ENCODE measurements at places on chromosomes 16 and 17. TPM values are rescaled to one million over a fixed set of nuclear protein-coding genes. Genes with fewer than 3 reads are reported as not detected.

- no peak for DNase-seq
Observed at GRCh38 chr16:78836802-78837491, 737.5 kb downstream of the WWOX start.

DNA sequence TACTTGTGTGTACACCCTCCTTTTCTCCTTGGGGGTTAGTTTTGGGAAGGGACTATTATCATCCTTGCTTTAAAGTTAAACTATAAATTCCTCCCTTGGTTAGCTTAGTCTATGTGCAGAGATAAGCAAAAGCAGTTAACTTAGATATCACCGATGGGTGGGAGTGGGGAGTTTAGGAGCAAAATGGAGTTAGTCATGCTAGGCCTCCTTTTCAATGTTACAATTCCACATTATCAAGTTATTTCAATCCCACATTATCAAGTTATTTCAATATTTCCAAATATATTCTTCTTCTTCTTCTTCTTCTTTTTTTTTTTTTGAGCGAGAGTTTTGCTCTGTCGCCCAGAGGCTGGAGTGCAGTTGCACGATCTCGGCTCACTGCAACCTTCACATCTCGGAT lies 1.7 kb upstream of the BCAS3 start:
- no peak for DNase-seq

GRCh38 chr17:17028878-17029535 lies 13.2 kb upstream of the MPRIP start:
- no peak for DNase-seq

- no peak for DNase-seq
Observed at GRCh38 chr16:85348911-85349334, 236.7 kb upstream of the CIBAR2 start.

DNA sequence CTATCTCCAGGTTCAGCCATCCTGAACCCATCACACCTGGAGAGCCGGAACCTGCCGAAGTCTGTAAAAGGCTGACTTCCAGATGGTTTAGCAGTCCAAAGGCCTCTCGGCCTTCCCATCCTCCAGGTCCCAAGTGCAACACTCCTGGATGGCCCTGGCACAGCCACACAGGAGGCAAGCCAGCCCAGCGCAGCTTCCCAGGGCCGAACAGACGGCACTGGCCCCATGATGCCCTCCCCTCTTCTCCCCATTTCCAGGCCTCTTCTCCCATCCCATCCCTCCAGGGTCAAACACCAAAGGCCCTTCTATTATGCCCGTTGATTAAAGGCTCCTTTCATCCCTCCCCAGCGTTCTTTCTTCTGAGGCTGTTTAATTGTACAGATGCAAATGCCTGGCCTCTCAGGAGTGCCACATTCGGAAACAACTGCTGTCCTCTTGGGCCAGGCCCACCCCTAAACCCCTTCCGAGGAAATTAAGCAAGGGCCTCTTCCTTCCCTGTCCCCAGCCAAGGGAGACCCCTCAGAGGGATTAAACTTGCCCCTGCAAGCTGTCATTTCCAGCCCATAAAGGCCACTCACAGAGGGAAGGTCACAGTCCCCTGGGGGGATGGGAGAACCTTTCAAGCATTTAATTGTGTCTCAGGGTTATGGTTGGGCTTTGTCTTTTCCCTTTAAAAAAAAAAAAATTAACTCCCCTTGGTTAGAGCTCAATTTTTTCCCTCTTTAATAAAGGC lies 30.8 kb downstream of the AXIN2 start:
- DNase-seq: no peak

- no peak for DNase-seq
Observed at GRCh38 chr17:43431714-43432523, 33.1 kb downstream of the ARL4D start.

DNA sequence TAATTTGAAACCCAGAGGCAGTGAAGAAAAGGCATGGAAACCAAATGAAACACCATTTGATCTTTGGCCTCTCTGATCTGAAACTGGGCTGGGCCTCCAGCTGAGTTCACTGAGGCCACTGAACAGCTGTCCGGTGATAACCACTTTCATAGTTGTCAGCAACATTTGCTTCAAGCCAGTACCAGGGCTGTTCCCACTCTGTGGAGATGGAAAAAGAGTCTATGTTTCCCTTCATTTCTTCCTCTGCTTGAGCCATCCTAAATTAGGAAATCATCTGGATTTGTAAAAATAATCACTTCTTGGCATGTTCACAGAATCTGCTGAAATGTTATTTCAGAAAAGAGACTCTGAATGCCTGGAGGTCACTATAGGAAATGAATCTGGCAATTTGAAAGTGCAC lies 119.3 kb downstream of the STX8 start:
- no peak for DNase-seq

- no peak for DNase-seq
Observed at GRCh38 chr16:73232555-73233328, 184.8 kb upstream of the ZFHX3 start.

DNA sequence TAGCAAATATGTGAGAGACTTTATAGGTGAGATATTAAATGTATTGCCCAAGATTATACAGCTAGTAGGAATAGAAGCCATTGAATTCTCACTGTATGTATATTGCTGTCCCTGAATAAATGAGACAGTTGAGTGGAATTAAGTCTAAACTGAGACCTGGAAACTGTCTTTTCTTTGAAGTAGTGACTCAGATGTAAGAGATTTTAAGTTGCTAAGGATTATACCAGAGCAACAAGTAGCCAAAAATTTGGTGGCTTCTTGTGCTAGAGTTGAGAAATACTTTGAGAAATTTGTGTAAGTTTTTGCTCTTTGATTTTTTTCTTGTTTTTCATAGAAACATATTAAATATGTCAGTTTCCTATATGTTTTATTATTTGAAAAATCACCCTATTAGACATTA lies 58.7 kb downstream of the TANC2 start:
- DNase-seq: no peak

The EFNB3 gene
- 0.08 TPM for total RNA-seq

The MYH3 gene
- total RNA-seq: 4.1 TPM

DNA sequence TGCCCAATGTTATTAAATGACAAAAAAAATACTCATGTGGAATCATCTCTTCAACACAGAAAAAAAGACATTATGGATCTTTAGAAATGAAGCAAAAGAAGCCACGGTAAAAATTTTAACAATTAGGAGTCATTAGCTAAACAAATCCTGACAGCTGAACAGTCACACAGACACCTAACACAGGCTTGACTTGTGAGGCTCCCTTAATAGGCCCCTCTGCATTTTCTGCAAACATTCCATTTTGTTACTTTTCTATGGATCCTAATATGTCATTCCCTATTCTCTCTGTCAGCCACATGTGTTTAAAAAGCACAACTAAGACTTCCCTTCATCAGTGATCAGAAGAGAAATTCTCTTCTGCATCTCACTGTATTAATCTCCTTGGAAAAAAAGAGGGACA lies 1331.5 kb downstream of the CDH8 start:
- DNase-seq: no peak

The ADAM11 gene
- 0.41 TPM for total RNA-seq

GRCh38 chr16:65713181-65713808 lies 591.4 kb upstream of the CDH11 start:
- DNase-seq: no peak

DNA sequence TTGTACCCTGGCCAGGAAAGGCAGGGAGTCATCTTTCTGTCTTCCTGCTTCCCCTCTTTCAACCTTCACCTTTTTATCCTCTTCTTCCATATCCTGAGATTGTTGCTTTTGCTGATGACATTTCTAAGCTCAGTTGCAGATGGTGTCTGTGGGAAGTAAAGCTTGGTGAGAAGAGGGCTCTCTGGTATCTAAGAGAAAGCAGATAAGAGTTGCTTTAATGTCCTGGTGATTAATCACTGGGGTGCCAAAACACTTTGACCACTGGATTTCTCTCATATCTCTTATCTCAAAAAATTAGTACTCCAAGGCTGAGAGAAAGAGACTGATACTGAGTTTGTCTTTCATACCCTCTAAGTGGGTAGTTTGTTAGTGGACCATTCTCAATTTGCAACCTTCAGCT lies 71.3 kb downstream of the NEUROD2 start:
- DNase-seq: no peak

DNA sequence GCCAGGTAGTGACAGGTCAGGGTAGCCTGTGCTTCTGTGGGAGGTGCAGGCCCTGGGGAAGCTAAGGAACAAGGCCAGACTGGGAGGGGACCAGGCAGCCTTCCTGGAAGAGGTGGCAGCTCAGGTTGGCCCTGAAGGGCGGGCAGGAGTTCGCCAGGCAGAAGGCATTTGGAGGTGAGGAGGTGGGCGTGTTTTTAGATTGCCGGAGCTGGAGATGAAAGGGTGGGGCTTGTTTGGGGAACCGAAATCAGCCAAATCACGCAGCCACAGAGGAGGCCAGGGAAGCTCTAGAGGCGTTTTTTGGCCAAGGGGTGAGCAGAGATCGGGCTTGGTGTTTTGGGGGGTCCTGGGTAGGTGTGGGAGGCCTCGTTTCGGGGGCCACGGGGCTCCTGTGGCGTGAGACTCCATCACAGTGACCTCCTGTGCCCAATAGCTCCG lies 7.6 kb downstream of the ADCY7 start:
- no peak for DNase-seq

DNA sequence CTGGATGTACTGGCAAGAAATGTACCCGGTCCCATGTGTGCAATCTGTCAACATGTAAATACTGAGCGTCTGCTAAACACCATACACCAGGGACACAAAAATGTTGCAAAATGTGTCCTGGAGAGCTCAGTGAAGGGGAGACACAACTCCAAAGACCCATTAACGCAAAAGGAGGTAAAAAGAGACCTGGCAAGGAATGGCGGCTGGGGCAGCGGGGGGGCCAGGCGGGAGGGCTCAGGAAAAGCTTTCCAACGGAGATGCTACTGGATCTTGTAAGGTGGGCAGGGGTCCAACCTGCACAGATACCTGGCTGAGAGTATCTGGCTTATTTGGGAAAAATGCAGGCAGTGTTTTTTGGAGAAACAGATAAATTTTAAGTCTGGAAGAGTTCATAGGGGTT lies 40.7 kb downstream of the ADCY9 start:
- no peak for DNase-seq

The KRTAP9-8 gene
- not detected for total RNA-seq

GRCh38 chr17:80826346-80826954 lies 165.2 kb upstream of the CHMP6 start:
- DNase-seq: no peak

The TRIM16 gene
- 6.7 TPM for total RNA-seq

DNA sequence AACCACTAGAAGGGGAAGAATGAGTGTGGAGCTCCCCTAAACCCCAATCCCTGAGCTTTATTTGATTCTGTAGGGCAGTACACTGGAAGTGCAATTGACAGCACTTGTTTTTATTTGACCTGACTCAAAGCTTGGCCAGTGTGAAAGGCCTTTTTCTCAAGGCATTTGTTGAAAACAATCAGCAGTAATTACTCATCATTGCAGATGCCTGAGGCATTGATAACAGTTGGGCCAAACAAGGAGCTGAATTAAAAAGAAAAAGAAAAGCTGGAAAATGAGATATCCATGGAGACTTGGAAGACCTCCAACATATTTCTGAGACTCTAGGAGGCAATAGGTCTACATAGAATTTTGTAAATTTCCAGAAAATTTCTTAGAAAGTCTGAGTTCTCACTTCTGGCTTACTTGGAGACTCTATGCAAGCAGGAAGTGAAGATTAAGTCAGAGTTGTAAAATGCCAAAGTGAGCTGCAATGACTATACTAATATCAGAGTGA lies 200.8 kb upstream of the KCNJ16 start:
- no peak for DNase-seq

- no peak for DNase-seq
Observed at GRCh38 chr16:55703003-55704001, 47.5 kb downstream of the SLC6A2 start.

DNA sequence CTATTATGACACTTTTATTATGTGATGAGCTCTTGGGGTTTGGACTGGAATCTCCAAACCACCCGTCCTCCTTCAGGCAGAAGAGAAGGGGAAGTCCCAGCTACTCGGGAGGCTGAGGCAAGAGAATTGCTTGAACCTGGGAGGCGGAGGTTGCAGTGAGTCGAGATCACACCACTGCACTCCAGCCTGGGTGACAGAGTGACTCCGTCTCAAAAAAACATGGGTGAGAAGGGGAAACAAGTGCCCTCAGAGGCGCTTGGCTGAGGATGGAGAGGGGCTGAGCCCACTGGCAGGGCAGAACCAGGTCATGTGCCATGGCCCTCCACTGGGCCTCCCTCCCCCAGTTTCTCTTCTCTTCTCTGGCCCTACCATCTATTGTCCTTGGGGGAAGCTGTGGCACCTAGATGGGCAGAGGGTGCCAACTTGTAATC lies 120.9 kb upstream of the SMURF2 start:
- no peak for DNase-seq

GRCh38 chr17:51056813-51057510 lies 63.7 kb downstream of the SPAG9 start:
- DNase-seq: no peak

The OTOP2 gene
- total RNA-seq: not detected

- DNase-seq: no peak
Observed at GRCh38 chr16:26071101-26071866, 379.5 kb downstream of the HS3ST4 start.
